ENCODE measurements at places on chromosomes 4 and X. TPM values are rescaled to one million over a fixed set of nuclear protein-coding genes. Genes with fewer than 3 reads are reported as not detected.

DNA sequence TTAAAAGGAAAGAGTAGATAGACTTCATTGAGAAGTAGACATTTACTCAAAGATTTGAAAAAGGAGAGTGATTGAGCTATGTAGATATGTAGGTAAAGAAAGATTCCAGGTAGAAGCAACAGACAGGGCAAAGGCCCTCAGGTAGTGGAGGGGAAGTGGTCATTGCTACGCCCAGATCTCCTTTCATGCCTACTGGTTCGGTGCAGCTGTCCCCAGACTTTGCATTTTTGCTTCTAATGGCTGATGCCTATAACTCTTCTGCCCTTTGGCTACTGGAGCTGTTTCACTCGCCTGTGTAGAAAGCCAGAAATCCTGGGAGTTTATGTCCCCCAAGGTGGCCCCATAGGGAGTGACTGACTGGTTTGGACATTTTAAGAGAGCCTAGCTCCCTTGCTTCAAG lies 16.9 kb upstream of the ARMCX2 start:
- no peak for DNase-seq

- DNase-seq = no peak
Observed at GRCh38 chr4:42478946-42479345, 81.7 kb downstream of the SHISA3 start.

- DNase-seq = no peak
Observed at GRCh38 chr4:184808713-184809050, 17.1 kb downstream of the ACSL1 start.

GRCh38 chrX:139518475-139518874 lies 12.1 kb upstream of the F9 start:
- no peak for DNase-seq

Gene PSMD10
- total RNA-seq = 37.2 TPM

Measured in sciatic nerve (tissue), 2 donors.